Upper lobe of left lung (tissue), 6 donors: ENCODE measurements at places on chromosomes 5 and 9. TPM values are rescaled to one million over a fixed set of nuclear protein-coding genes. Genes with fewer than 3 reads are reported as not detected.

GALNT12 gene
- total RNA-seq = 34.0 TPM

INSL4 gene
- not detected for total RNA-seq

GRCh38 chr5:156929366-156929948 is 33.6 kb downstream of the TIMD4 start:
- no peak overlapping the region for H3K4me3 ChIP-seq
- DNase-seq = no peak
- no peaks in the 10 kb centered on the region for H3K36me3 ChIP-seq
- H3K4me1 ChIP-seq = no peaks in the 10 kb centered on the region
- no peaks in the 10 kb centered on the region for H3K27me3 ChIP-seq

DNA sequence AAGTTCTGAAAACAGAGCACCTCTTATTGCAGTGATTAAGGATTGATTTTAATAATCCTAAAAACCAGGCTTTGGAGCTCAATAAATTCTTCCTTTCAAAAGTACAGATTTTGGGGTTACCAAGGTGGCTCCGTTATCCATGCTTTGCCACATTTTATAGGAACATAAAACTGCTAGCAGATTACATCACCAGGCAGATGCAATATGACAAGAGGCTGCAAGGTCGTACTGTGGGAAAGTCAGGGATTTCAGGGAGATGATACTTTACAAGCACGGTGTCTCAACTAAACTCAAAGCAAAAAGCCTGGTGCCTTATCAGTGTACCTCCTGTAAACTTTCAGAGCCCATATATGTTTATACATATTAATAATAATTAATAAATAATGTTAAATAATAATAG is 28.6 kb downstream of the ADAMTSL1 start:
- no peak overlapping the region for H3K27ac ChIP-seq
- no peak for DNase-seq
- H3K4me1 ChIP-seq = peaks cover 4% of the 10 kb centered on the region
- H3K36me3 ChIP-seq = no peaks in the 10 kb centered on the region
- no peaks in the 10 kb centered on the region for H3K27me3 ChIP-seq

DNA sequence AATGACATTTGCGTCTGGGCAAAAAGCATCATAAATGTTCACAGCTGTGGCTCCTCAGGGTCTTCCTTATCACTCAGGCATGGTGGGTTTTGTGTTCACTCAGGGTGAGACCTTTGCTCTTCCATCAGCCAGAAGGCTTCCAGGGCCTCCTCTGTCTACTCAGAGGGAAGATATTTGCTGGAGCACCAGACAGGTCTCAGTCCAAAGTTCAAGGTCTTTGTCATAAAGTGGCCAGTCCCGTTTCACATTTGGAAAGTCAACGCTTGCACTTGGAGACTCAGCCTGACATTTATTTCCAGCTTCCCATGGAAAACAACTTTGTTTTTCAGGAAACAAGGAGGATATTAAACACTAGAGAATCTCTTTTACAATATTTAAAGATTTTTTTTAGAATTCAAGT is 12.2 kb upstream of the CARTPT start:
- DNase-seq = no peak
- no peak overlapping the region for H3K27ac ChIP-seq
- H3K27me3 ChIP-seq = no peaks in the 10 kb centered on the region
- H3K4me3 ChIP-seq = no peak overlapping the region
- H3K36me3 ChIP-seq = no peaks in the 10 kb centered on the region
- no peaks in the 10 kb centered on the region for H3K4me1 ChIP-seq
